ENCODE measurements at places on chromosomes 3 and 15.

DNA sequence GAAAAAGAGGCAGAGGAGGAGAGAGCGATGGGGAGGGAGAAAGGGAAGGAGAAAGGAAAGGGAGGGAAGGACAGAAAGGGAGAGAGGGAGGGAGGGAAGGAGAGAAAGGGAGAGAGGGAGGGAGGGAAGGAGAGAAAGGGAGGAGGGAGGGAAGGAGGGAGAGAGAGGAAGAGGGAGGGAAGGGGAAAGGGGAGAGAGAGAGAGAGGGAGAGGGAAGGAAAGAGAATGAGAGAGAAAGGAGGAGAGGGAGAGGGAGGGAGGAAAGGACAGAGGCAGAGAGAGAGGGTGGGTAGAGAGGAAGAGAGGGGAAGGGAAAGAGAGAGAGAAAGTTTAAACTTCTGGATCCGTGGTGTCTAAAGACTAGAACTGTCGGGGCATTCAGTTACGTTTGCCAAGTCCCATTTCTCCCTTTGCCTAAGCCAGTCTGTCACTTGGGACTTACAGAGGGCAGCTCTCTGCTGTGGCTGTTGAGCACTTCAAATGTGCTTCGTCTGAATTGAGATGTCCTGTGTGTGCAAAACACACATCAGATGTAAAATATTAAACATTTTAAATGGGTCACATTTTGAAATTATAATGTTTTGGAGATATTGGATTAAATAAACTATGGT lies 62.6 kb downstream of the PLXNA1 start:
- no peak for DNase-seq

- DNase-seq = no peak
Measured at GRCh38 chr3:99910752-99911290, 93.2 kb downstream of the CMSS1 start.

GRCh38 chr3:89353465-89353864 lies 246.0 kb downstream of the EPHA3 start:
- DNase-seq = no peak

GRCh38 chr15:70192490-70192889 lies 94.8 kb upstream of the TLE3 start:
- no peak for DNase-seq

- peak; percentile 91 for DNase-seq
Measured at GRCh38 chr3:150412561-150413231, 4.6 kb downstream of the TSC22D2 start.

DNA sequence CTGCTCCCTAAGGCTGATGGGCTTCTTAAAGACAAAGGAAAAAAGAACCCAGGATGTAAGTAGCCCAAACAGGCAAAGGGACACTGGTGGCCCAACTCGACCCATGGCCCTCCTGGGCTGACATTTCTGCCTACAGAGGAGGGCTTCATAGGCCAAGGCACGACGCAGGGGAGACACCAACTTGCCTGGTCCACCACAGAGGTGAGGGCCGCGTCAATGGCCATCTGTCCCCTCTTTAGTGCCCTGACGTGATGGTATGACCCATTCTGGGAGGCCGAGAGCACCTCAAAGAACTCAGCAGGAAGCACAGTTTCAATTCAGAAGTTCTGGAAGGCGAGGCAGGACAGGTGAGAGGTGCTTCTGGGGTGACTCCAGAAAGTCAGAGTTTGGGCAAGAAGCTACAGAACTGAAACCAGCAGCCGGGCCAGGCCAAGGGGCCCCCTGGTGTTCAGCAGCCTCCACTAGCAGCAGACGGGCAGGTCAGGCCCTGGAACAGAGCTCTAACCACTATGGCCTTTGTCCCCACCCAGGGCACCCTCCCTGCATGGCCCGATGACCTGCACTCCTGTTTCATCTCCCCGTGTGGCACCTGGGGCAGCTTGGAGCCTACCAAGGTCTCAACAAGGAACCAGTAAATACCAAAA lies 45.1 kb downstream of the HMCES start:
- DNase-seq = no peak

GRCh38 chr15:74790080-74790916 lies 8.4 kb downstream of the CSK start:
- peak; percentile 77 for DNase-seq

DNA sequence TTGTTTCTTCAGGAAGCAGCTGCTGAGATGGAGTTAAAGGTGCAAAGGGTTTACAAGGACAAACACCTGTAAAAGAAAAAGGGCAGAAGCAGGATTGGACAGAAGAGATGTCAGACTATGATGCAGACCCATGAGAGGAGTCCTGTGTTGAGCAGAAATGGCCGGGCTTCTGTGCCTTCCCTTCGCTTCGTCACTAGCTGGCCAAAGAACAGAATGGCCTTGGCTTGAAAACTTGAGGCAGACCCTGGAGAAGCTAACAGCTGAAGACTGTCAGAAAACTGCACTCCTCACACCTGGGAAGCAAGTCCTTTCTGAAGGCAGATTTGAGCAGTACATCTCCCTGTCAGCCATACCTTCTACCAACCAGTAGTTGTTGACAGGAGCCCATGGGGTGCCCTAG lies 8.4 kb upstream of the NMNAT3 start:
- no peak for DNase-seq

- peak; percentile 35 for DNase-seq
Measured at GRCh38 chr3:190562866-190563510, 49.1 kb downstream of the IL1RAP start.

GRCh38 chr15:76114561-76114960 lies 54.8 kb downstream of the TMEM266 start:
- DNase-seq = no peak

- DNase-seq = no peak
Measured at GRCh38 chr3:109831403-109831802, 494.1 kb upstream of the DPPA4 start.

DNA sequence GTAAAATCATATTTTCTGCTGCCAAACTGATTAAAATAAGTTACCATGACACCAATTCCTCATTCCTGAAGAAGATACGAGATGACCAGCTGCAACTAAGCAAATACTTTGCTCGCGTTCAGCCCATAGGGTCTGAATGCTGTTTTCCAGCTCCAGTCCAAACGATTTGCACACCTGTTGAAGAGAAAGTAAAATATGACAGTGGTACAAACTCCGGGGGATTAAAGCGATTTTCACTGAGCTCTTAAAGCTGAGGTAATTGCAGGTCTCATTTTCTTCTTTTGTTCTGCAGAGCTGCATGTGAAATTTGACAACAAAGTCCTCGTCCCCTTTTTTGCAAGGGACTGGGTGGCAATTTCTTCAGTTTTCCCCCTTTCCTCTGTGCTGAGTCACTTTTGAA lies 118.4 kb downstream of the NR2F2 start:
- no peak for DNase-seq

GRCh38 chr3:40502034-40502433 lies 3.8 kb upstream of the ZNF620 start:
- DNase-seq = no peak

DNA sequence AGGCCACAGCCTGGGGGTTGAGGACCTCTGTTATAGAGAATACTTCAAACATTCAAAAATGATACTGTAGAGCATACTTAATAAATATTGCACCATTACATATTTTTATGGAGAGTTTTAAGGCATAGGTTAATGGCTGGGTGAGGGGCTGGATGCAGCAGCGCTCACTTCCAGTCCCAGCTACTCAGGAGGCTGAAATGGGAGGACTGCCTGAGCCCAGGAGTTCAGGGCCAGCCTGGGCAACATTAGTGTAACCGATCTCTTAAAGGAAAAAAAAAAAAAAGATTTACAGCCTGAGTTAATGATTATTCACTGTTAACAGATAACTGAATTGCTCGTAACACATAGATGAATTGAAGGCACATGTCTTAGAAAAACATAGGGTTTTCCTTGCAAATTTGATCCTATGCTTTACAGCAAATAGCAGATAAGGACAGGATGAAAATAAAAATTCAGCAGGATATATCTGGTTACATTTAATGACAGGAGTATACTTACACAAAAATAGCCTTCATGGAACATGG lies 282.9 kb downstream of the TBC1D5 start:
- DNase-seq = no peak

GRCh38 chr3:39937874-39938273 lies 128.5 kb downstream of the MYRIP start:
- no peak for DNase-seq

GRCh38 chr3:153028381-153028780 lies 133.6 kb upstream of the RAP2B start:
- DNase-seq = peak; percentile 67

DNA sequence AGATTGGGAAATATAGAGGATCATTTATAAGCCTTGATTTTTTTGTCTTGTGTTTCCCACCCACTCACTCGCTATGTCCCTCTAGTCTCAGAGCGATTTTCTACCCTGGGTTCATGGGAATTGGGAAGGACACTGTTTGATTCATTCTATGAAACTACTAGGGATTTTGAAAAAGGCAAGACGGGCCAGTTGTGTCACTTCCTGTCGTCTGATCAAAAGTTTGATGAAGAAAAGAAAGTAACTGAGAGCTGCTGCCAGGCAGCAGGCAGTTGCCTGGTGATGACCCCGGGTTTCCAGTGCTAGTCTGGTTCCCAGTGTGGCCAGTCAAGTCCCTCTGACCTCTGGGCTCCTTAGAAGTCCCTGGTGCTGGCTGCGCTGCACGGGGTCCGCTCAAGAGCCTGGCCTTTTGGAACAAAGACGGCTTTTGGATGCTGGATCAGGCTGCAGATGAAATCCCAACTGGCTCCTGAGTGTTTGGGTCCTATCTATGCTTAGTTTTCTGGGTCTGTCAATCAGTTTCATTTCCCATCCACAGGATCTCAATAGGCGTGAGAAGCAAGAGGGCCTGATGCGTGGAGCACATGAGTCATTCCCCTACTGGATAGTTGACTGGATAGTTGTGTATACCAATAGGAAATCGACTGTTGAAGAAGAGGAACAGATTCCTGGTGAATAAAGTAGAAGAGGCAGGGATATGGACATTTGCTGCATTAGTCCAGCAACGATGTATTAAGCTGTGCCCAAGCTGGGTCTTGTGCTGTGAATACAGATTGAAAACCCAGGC lies 89.7 kb downstream of the EEFSEC start:
- DNase-seq = no peak

DNA sequence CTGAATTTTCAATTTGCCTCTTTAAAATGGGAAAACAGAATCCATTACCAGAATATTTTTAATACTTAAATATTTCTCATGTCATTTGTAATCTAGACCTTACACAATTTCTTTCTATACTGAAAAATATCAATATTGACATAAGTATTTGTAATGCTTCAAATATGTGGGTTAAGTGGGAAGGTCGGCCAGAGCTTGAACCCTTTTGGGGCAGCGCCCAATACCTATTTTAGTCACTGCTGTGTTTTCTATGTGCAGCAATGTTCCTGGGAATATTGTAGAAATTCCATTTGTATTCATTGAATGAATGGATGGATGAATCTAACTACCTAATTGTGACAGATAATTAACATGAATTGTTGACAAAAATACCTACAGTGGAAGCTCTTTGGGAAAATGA lies 459.7 kb upstream of the ZNF717 start:
- no peak for DNase-seq

GRCh38 chr3:187358068-187358467 lies 10.1 kb upstream of the RTP4 start:
- DNase-seq = no peak

DNA sequence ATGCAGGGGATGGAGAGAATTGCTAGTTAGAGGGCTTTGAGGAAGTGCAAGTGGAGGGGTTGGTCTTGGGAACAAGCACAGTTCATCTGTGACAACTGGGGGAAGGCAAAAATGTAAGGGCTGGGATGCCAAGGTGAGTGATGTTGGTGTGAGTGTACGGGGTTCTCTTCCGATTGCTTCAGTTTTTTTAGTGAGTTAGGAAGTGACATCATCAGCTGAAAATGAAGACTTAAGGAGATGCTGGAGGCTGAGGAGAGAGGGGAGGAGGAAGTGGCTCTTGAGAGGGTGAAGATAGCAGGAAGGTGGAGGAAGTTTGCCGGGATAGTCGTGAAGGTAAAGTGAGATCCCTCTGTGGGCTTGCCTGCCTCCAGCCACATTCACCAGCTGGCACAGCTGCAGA lies 12.7 kb downstream of the TICRR start:
- DNase-seq = peak; percentile 31

GRCh38 chr3:72369681-72370080 lies 478.6 kb downstream of the SHQ1 start:
- DNase-seq = no peak

GRCh38 chr3:183291497-183292031 lies 38.5 kb downstream of the B3GNT5 start:
- peak; percentile 85 for DNase-seq

DNA sequence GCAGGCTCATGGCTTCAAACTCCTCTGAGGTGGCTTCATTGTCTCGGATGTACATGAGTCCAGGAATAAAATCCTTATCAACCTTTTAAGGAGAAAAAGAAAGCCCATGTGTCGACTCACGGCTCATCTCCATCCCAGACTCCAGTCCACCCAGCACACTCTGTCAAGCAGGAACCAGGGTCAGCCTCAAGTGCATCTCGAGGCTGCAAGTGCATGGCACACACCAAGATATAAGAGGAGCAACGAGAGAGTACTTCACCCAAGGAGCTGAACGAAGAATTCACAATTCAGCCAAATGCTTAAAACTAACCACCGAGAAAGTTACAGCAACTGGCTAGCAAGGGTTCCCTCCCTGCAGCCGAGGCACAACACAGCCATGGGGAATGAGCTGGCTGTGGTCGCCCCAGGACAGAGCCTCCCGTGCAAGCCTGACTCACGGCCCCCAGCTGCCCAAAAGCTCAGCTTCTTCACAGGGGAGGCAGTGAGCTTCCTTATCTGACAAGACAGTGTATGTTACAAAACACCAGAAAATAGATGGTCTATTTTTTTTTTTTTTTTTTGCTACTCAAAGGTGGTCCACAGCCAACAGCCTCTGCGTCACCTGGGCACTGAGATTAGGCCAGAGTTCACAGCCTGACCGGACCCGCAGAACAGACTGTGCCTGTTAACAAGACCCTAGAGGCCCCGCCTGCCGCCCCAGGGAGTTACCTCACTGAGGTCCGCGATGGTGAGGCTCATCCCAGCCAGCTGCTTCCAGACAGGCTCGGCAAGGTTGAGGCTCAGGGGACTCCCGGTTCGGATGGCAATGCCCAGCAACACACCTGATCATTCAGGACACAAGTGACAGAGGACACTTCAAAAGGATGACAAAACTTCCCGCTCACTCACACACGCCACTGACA lies 15.9 kb upstream of the OCA2 start:
- DNase-seq = no peak

GRCh38 chr3:31133541-31133940 lies 239.1 kb upstream of the GADL1 start:
- no peak for DNase-seq

DNA sequence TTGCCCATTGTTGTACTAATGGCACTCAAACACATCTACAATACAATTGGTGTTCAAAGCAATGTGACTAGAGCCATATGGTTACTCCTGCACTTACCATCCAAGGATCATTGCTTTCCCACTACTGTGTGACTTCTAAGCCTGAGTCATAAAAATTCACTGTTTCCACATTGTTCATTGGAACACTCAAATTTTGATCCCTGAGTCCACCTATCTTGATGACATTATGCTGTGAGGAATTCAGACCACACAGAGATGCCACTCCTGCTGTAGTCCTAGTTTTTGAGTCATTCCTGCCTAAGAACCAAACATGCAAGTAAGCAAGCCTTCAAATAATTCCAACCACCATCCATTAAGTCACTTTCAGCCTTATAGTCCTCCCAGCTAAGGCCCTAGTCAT lies 176.2 kb downstream of the EFHB start:
- no peak for DNase-seq
